ENCODE measurements at places on chromosomes 3 and 15. TPM values are rescaled to one million over a fixed set of nuclear protein-coding genes. Genes with fewer than 3 reads are reported as not detected.
A peak's percentile ranks its signal among the peaks of the same experiment; 100 is the strongest.

- peak; percentile 86 for DNase-seq
Measured at GRCh38 chr3:178320456-178321351, 215.5 kb upstream of the KCNMB2 start.

DNA sequence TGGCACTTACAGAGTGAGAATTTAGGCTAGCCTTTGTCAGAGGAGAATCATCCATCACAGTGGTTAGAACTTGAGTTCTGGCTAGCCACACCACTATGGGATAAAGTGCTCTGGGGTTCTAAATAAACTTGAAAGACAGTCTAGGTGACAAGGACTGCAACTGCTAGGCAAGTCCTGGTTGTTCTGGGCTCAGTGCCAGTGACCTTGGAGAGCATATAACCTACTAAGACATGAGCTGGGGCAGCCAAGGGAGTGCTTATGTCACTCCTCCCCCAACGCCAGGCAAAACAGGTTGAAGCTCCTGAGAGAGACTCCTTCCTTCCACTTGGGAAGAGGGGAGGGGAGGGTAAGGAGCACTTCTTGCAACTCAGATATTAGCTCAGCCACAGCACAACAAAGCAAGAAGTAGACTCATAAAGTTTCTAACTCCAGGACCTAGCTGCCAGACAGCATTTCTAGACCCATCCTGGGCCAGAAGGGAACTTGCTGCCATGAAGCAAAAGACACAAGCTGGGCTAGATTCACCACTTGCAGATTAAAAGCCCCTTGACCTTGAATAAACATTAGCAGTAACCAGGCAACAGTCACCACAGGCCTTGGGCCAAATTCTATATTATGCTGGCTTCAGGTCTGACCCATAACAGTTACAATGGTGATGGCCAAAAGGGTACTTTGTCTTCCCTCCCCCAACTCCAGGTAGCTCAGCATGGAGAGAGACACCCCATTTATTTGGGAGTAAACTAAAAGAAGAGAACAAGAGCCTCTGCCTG, 963.7 kb downstream of the PLOD2 start:
- DNase-seq, result no peak

- no peak for DNase-seq
Measured at GRCh38 chr3:186566772-186567071, 417 bp downstream of the TBCCD1 start.

Gene SMCO1
- total RNA-seq, result not detected

GRCh38 chr3:189167027-189167766, 4.6 kb upstream of the TPRG1 start:
- DNase-seq, result peak; percentile 52

Gene COX5A
- 48.4 TPM for total RNA-seq

Gene NPAP1
- total RNA-seq, result not detected

Gene DUOXA2
- not detected for total RNA-seq

Gene CEMIP
- 0.52 TPM for total RNA-seq

Gene TGM4
- 0.35 TPM for total RNA-seq

- DNase-seq, result no peak
Measured at GRCh38 chr3:106176734-106177133, 307.9 kb upstream of the CBLB start.

Gene FMN1
- 4.0 TPM for total RNA-seq

Gene C15orf39
- total RNA-seq, result 1.4 TPM

Gene ADAMTSL3
- 20.7 TPM for total RNA-seq

GRCh38 chr3:117518364-117518763, 808.8 kb downstream of the TUSC7 start:
- DNase-seq, result no peak

Gene LTF
- total RNA-seq, result 299 TPM

DNA sequence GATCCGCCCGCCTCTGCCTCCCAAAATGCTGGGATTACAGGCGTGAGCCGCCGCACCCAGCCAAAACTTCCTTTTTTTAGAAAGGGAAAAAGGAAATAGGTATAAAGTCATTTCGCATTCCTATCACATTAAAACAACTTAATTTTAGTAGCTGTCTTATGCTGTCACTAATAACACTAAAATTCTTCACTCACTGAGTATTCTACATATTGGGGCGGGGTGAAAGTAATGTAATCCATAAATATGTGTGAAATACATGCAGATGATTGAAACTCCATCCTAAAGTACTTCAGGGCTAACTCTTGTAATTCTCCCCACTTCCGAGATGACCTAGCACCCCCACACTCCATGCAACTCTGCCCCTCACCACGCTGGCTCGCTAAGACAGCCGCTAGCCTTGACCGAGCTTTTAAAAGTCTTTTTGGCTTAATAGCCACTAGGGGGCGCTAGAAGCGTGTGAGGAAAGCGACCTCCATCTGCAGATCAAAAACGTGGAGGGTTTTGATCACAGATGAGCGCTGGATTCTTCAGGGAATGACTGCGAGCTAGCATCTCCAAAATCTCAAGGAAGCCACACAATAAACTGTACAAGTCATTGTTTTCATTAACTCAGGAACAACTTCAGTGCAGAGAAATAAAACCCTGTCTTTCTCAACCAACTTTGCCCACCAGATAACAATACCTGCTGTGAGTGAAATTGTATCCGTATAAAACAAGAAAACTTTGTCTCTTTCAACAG, 129.3 kb upstream of the IGF1R start:
- peak; percentile 64 for DNase-seq
